Cerebellum (tissue), 4 donors: ENCODE measurements at places on chromosomes 16 and 17. TPM values are rescaled to one million over a fixed set of nuclear protein-coding genes. Genes with fewer than 3 reads are reported as not detected.

GRCh38 chr16:4749700-4750257, 15.4 kb downstream of the DNAAF8 start:
- no peak for DNase-seq

DNA sequence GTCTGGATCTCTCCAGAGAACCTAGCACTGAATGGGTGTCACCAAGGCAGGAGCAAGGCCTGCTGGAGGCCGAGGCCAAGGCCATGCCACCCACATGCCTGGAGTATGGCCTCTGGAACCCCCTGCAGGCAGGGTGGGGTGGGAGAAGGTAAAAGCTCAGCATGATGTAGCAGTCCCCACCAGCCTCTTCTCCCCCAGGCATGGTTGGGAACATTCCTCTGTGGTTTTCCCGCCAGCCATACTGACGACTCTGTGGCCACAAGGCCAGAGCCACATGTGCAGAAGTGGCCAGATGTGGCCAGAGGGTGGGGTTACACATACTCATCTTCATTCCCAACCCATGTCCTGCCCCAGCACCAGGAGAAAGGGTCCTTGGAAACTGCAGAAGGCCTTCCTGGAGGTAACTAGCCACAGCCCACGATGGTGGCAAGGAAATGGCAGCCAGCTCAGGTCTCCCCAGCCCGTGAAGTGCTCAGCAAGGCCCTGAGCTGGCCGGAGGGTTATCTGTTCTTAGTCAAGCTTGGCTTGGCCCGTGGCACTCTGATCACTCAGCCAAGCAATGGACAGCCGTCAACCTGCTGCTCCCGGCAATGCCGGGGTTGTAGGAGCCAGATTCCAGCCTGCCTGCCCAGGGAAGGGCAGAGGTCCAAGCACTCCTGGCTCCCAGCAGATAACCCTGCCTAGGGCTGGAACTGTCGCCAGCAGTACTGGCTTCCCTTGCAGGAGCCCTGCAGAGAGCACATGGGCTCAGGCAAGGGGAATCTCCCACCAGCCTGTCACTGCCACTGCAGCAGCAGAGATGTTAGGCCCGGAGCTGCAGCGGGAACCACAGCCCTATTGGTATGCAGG, 26.1 kb downstream of the HDAC5 start:
- DNase-seq, result peak; percentile 86

DNA sequence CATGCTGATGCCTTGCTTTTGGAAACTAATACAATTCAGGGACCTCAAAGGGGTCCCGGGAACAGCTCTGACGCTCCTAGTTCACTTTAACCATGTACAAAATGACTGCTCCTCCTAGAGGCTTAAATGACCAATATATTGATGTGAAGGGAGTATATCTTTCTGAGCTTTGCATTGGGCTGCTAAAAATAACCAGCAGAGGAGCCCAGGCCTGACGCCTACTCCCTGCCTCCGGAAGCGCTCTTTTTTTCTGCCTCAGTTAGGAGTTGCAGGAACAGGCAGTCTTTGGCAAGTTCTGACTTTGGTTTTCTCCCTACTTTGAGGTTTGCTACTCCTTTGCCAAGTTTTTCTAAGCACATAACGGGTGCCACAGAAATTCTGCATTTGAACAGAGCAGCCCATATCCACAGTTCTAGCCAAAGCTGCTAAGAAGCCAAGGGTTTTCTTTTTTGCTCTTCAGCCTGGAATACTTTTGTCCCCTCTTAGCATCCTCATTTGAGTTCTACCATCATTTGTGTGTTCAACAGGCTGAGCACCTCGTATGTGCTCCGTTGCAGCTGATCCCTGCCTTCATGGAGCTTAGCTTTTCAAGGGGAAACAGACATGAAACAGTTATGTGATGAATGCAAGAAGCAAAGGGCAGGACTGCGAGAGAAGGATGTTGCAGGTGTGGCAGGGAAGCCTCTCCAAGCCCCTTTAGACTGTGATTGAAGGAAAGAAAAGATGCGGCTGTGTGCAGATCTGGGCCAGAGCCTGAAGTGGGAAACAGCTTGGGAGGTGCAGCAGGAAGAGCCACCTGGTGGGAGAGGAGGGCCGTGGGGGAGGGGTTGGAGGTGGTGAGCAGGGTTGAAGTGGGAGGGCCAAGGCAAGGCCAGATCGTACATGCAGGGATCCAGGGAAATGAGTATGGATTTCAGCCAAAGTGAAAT, 2.8 kb upstream of the NAGPA start:
- DNase-seq, result no peak

DNA sequence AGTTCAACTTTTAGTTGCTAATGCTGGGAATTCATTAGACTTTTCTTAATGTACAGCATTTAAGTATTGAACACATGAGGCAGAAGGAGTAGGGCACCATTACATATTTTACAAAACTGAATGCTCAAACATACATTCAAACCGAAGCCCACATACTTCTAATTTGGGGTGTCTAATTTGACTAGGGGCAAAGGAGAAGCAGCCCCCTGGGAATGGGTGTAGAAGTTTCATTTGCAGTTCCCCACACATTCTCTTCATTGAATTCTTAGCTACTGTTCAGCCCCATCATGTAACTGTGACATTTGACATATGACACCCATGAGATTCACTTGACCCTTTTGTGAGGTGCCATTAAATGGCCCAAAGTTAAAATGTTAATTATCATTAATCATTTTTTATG, 16.4 kb downstream of the IRX6 start:
- DNase-seq, result no peak

DNA sequence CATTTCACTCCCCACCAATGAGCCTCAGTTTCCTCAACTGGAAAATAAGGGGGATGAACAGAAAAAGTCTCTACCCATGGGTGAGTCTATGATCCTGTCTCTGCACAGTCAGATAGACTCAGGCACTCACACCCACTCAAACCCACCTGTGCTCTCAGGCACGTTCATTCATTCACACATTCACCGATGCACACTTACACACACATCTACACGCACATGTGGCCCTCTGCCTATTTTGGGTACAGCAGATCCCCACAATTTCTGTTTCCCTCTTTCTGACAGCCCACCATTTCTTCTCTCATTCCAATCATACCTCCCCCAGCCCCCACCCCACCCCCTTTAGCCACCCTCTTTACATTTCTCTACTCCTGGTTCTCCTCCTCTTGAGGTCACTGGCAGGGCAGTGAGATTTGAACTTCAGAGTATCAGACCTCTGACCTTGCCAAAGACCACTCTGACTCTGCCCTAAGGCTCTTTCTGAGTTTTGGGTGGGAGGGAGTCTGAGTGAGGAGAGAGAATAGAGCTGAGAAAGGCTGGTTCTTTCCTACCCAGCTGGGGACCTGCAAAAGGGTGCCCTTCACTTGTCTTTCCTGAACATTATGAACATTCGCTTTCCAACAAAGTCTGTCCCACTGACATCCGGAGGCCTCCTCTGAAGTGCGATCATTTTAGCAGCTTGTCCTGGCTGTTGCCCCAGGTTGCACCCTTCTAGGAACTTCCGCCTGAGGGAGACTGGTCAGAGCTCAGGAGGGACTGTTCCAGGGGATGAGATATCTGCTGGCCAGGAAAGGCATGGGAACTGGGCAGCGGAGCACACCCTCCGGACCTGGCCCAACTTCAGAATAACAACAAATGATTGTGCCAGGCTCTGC, 10.1 kb upstream of the COL1A1 start:
- DNase-seq, result no peak

- DNase-seq, result no peak
Measured at GRCh38 chr16:46731691-46732555, 16.2 kb downstream of the MYLK3 start.

- no peak for DNase-seq
Measured at GRCh38 chr16:3059723-3060242, 5.7 kb upstream of the IL32 start.

GRCh38 chr16:49022351-49022963, 259.2 kb downstream of the CBLN1 start:
- peak; percentile 68 for DNase-seq

DNA sequence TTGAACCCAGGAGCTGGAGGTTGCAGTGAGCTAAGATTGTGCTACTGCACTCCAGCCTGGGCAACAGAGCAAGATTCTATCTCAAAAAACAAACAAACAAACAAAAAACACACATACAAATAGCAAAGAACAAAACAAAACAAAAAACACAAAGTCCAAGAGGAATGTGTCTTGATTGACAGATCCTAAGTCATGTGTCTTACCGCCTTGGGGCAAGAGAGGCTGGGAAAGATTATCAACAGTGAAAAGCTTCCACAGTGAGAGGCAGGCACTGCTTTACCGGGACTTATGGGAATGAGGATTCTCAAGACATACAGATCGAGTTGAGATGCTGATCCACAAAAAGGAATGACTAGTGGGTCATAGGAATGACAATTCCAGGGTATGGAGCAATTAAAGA, 62.7 kb upstream of the GAS7 start:
- no peak for DNase-seq

- DNase-seq, result no peak
Measured at GRCh38 chr16:50838165-50838564, 96.3 kb downstream of the CYLD start.

Gene NXPH3
- total RNA-seq, result 4.6 TPM

Gene CBLN1
- 157 TPM for total RNA-seq

Gene GPR179
- total RNA-seq, result 0.45 TPM

Gene CD2BP2
- total RNA-seq, result 26.3 TPM

Gene SLC16A13
- 1.4 TPM for total RNA-seq
